Skin of body (tissue), 3 donors: ENCODE measurements at places on chromosomes 6 and 20. TPM values are rescaled to one million over a fixed set of nuclear protein-coding genes. Genes with fewer than 3 reads are reported as not detected.

GRCh38 chr20:3559637-3560036 is 88.8 kb downstream of the ATRN start:
- DNase-seq, result no peak

- DNase-seq, result no peak
Observed at GRCh38 chr20:39528436-39528835, 566.3 kb downstream of the DHX35 start.

- no peak for DNase-seq
Observed at GRCh38 chr20:35054814-35055213, 37.8 kb downstream of the TRPC4AP start.

DNA sequence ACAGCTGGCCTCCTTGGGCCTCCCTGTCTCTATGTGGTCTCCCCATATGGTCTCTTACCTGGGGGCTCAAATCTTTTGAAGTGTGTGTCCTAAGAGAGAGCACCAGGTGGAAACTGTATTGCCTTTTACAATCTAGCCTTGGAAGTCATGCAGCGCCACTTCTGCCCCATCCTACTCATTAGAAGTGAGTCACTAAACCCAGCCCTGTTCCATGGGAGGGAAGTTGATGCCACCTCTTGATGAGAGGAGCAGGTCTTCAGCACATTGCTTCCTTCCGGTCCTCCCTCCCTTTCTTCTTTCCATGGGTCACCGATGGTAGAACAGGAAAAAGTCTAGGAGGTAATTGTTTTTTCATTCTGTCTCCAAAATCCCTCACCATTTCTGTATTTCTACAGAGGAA is 156.3 kb downstream of the FOXA2 start:
- no peak for DNase-seq

DNA sequence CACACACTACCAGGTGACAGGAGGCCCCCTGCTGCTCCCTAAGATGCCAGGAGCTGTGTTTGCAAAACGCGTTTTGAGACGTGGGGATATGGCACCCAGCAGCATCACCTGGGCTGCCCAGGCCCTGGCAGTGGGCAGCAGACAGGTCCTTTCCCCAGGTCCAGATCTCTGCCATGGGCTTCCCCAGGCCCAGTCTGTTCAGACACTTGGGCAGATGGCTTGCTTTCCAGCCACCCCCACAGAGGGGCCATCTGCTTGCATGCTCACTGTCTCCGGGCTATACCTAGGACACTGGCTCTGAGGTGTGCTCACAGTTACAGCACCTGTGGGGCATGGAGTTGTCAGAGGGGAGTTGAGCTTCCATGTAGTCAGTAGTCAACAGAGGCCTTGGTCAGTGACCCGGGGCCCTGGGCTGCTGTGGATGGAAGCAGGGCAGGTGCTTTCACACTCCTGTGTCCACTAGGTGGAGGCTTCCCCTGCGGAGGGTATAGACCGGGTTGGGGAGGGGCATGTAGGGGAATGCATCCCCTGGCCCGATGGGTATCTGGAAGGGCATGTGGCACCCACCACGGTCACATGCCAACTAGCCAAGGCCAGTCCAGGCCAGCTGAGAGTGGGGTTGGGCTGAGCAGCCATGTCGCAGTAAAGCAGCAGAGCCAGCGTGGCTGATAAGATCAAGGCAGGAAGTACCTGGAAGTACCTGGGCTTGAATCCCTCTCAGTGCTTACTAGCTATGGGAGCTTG is 185.4 kb upstream of the SLC24A3 start:
- no peak for DNase-seq

- DNase-seq, result no peak
Observed at GRCh38 chr6:125989631-125990030, 3.3 kb downstream of the TRMT11 start.

GRCh38 chr20:58293453-58293852 is 16.1 kb upstream of the RAB22A start:
- DNase-seq, result no peak

- DNase-seq, result no peak
Observed at GRCh38 chr20:63815615-63816253, 15.3 kb downstream of the ZBTB46 start.

- DNase-seq, result no peak
Observed at GRCh38 chr6:44264154-44265006, 971 bp downstream of the NFKBIE start.

GRCh38 chr6:33885132-33886057 is 81.6 kb upstream of the MLN start:
- no peak for DNase-seq

DNA sequence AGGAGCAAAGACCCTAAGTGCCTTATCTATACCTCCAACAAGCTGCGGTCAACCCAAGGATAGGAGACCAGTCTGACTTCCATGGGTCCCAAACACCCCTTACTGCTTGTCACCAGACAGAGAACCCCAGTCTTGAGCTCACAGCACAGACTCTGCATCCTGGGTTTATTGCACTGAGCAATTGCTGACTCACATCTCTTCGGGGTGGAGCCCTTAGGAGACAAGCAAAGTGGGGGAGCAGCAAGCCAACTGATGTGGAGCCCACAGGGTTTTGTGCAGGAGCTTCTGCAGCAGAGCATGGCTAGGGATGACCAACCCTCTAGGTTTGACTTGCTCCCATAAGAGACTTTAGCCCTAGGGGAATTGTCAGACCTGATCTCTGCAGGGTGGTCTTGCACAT is 38.6 kb upstream of the EYS start:
- no peak for DNase-seq

- DNase-seq, result peak; percentile 45
Observed at GRCh38 chr6:41428336-41428995, 93.1 kb downstream of the NCR2 start.

DNA sequence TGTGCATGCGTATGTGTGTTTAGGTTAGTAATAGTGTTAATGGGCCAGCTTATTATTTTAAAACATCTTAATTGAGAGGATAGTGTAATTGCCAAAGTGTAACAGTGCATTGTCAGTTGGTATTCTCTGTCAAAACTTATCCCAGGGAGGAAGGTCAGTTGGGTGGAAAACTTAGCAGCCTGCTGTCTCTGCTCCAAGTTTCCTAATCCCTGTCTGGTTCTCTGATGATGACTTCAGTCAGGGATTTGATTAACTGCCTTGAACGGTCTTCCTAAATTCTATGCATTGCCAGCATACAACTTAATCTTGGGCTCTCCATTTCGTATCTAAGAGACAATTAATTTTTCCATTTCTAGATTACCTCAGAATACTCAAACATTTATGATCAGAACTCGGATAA is 51.1 kb downstream of the L3MBTL3 start:
- DNase-seq, result no peak

- DNase-seq, result no peak
Observed at GRCh38 chr20:37644605-37645004, 49.2 kb upstream of the CTNNBL1 start.

TPX2 gene
- total RNA-seq, result 14.8 TPM

TCP11 gene
- total RNA-seq, result 0.30 TPM

SLC26A8 gene
- 0.20 TPM for total RNA-seq

MDFI gene
- total RNA-seq, result 33.7 TPM

HTR1E gene
- not detected for total RNA-seq

CCN5 gene
- 0.20 TPM for total RNA-seq

MICB gene
- total RNA-seq, result 1.2 TPM

E2F1 gene
- total RNA-seq, result 3.7 TPM

SLCO4A1 gene
- total RNA-seq, result 6.3 TPM

DZANK1 gene
- 1.7 TPM for total RNA-seq

SIRPD gene
- 0.39 TPM for total RNA-seq

MATN4 gene
- 0.99 TPM for total RNA-seq

SLC17A2 gene
- not detected for total RNA-seq

FABP7 gene
- 31.6 TPM for total RNA-seq

KCNQ2 gene
- total RNA-seq, result 1.2 TPM

PNPLA1 gene
- total RNA-seq, result 4.2 TPM

DDO gene
- 1.3 TPM for total RNA-seq

ENPP5 gene
- 0.99 TPM for total RNA-seq
